ENCODE measurements at places on chromosomes 6 and 20.

DNA sequence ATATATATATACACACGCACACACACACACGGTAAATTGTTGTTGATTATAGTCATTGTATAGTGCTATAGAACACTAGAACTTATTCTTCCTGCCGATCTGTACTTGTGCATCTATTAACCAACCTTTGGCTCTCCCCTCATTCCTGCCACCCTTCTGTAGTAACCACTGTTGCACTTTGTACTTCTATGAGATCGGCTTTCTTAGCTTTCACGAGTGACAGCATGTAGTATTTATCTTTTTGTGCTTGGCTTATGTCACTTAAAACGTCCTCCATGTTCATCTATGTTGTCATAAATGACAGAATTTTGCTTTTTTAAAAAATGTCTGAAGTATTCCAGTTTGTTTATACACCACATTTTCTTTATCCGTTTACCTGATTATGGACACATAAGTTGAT, 20.9 kb upstream of the DYNLRB1 start:
- no peak for DNase-seq

DNA sequence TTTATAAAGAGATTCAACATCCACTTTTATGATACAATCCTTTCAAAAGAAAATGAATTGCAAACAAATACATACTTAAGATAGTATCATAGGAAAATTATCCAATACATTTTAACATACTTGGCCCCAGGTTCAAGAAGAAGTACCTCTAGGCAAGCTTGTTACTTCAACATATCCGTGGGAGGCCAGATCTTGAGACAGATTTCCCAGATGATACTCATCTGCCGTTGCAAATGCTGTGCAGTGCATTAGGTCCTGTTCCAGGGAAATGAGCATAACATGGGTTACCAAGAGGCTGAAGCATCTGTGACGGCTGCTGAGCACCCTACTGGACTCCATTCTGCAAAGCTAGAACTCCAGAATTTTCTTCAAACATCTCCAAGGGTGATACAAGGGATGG, 15.6 kb downstream of the RMND1 start:
- DNase-seq, result no peak

GRCh38 chr6:110395221-110395620, 20.2 kb downstream of the DDO start:
- DNase-seq, result no peak

GRCh38 chr6:113433335-113433991, 423.7 kb upstream of the MARCKS start:
- no peak for DNase-seq

DNA sequence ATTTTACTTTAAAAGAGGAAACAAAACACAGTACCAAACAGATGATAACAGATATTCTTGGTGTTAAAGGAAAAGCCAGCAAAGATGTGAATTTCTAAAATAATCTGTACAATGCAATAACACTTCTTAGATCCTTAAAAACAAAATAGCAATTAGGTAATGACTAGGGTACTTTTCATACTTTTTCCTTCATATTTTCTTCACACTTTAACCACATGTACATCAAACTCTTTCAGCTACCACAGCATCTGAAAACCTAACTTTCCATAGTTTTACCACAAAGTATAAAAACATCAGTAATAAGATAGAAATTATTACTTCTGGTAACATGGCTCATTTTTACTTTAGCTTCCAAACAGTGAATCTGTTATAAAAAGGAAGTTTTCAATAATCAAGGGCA, 141.3 kb downstream of the MMS22L start:
- DNase-seq, result no peak

GRCh38 chr20:23246717-23247664, 103.6 kb upstream of the NXT1 start:
- no peak for DNase-seq

- no peak for DNase-seq
These were observed 59.0 kb downstream of the PRDM1 start for GRCh38 chr6:106145144-106145543.

GRCh38 chr6:2718334-2719092, 32.2 kb downstream of the MYLK4 start:
- DNase-seq, result no peak

DNA sequence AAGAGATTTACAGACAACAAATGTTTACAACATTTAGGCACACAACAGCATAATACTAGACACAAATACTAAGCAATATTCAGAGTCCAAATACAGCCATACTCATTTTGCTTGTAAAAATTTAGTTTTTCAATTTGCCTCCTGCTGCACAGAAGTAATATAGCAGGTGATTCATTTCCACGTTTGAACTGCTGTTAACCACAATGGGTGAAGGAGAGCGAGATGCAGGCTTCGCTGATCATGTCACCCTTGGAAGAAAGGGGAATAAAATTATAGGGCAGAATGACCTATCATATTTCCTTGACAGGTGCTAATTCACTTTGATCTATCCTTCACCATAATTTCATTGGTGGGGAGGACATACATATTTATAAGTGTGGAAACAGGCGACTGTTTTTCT, 643.8 kb upstream of the AGPAT4 start:
- DNase-seq, result no peak

- no peak for DNase-seq
These were observed 6.1 kb upstream of the POU3F2 start for GRCh38 chr6:98828211-98828788.

DNA sequence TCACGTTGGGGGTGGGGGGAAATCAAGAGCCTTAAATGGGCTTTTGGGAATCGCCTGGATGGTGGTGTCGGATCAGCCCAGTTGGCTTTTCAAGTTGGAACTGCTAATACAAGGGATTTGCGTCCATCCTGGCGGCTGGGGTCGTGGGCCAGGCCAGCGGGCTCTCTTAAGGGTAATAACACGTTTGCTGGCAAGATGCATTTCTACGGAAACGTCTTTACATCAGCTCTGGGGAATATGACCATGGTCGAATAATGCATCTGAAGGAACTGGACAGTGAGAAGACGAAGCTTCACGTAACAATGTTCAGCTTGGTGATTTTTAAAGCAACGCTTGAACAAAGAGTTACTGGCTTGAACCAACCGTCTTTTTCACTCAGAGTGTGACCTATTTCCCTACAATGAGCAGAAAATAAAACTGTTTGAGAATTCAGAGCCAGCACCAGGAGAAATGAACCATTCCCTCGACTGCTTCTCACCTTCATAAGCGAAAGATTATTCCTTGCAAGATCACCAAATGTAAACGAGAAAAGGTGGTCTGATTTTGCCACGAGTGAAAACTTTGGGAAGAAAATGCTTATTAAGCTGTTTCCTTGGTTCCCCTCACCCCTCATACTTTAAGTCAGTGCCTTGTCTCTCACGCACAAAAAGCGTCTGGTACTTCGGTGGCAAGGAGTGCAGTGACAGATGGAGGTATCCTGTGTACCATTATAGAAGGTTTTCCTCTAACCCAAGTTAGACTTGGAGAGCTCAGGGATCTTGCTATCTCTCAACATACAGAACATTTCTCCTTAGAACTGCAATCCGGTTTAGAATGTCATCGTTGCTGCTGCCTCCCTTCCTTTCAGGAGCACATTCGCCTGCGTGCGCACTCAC, 1.4 kb upstream of the MARCKS start:
- no peak for DNase-seq

GRCh38 chr6:154969796-154970195, 25.3 kb upstream of the TIAM2 start:
- no peak for DNase-seq

DNA sequence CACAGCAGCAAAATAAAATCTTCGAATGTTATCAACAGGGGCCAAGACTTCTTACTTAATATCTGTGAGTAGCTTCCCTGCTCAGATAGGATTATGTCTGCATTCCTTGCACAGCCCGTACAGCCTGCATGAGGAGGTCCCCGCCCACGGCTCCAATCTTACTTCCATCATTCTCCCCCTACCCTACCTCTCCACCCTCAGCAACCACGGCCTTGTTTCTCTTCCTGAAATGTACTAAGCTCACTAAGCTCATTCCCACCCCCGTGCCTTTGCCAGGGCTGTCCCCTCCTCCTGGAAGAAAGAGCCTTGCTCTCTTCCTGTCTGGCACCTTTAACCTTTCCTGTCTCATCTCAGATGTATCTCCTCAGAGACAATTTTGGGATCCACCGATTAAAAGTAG, 120.4 kb downstream of the BCAS1 start:
- no peak for DNase-seq

GRCh38 chr6:157316871-157317814, 6.2 kb downstream of the TMEM242 start:
- DNase-seq, result no peak

DNA sequence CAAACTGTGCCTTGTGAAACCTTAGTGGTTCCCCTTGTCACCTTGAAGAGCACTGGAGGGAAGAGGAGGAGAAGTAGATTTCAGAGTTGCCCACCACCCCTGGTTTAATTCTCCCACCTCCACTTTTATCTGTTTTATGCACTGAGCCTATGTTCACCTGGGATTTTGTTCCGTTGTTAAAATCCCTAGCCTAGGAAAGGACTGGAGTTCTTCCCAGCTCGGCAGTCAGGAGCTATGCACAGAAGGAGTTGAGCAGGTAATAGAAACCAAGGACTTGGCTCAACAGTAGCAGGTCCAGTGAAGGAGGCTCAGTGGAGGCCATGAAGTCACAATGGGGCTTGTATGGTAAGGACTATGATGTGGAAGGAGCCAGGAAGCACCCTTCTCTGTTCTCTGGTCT, 290.3 kb upstream of the PRND start:
- no peak for DNase-seq

GRCh38 chr6:106637051-106637716, 7.8 kb downstream of the QRSL1 start:
- DNase-seq, result no peak

- no peak for DNase-seq
These were observed 454.5 kb upstream of the JAG1 start for GRCh38 chr20:11128220-11128718.

GRCh38 chr20:62305149-62305764, 2.5 kb downstream of the ADRM1 start:
- no peak for DNase-seq
